DMS 273 treated with DMSO at 0.1 percent for 48 hours (cell line): ENCODE measurements at places on chromosomes 12 and 14.

DNA sequence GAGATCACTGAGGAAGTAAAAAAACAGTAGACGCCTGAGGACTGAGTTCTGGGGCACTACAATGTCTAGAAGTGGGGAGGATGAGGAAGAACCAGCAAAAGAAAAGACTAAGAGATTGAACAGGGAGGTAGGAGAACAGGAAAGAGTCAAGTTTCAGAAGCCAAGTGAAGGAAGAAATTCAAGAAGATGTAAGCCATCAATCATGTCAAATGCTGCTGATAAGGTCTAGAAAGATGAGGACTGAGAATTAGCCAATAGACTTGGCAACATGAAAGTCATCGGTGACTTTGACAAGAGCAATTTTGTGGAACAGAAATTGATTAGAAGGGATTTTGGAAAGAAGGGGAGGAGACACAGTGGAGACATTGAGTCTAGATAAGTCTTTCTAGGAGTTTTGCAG is 54.8 kb upstream of the CRY1 start:
- no peak for DNase-seq

- no peak for DNase-seq
These were observed 9.4 kb upstream of the CCDC175 start for GRCh38 chr14:59585891-59586554.

GRCh38 chr12:69821032-69821455 is 4.0 kb upstream of the MYRFL start:
- DNase-seq = no peak

DNA sequence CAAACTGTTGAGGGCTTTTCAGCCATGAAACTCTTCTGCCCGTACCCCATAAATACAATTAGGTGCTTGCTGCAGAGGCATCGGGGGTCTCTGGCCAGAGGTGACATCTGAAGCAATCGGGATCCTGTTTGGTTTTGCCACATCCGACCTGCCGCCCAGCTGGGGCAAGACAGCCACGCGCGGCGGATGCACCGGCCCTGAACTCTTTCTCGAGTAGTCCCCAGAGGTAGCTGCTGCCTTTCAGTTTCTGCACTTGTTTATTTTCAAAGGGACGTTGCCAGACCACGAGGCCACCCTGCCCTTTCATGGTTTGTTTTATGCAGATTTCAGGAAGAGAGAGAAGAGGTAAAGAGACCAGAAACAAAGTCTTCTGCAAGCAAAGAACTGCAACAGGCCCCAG is 10.6 kb upstream of the MLXIP start:
- no peak for DNase-seq

GRCh38 chr12:107662484-107662883 is 23.1 kb upstream of the PWP1 start:
- no peak for DNase-seq

DNA sequence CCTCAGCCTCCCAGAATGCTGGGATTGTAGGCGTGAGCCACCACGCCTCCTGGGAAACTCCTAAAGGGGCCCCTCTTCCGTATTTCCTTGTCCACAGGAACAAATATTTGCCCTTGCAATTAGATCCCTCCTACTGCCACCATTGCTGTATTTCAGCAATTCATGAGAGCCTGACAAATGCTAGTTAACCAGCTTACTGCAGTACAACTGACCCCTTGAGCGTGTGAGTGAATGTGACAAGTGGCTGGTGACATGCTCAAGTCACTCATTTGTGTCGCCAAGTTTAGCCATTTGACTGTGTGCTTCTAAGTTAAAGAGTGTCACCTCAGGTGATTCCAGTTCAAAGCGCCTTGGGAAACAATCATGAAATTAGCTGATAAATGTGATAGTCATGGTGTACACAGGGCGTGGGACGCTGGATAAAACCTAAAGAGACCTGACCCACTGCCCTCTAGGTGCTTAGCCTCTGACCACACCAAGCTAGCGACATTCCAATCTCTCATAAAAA is 56.1 kb upstream of the MAP1LC3B2 start:
- DNase-seq = no peak

DNA sequence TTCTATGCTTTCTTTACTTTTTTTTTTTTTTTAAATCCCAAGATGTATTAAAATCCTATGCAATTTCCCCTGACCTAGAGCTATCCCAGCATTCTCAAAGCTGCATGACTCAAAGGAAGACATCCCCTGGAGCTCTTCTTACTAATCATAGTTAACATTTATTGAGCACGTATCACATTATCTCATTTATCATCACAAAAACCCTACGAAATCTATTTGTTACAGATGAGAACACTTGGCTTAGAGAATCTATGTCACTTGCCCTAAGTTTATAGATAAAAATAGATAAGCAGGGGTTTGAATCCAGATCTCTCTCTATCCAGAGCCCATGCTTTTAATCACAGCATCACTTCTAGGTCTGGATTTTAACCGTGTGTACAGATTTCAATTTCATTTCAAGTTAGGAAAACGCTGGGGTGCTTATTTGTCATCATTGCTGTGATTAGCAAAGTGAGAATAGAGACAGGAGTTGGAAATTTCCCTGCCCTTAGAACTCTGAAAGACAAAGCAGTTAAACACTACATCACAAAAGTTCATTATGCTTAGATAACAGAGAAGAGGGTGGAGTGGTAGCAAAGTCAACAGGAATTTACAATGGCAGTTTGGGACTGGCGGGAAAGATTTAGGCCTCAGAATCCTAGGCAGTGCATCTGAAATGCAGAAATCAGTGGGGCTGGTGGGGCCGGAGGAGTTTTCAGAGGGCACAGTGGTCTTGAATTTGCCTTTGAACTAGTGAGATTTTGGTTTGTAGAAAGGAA is 177.7 kb upstream of the FRMD6 start:
- DNase-seq = no peak

- no peak for DNase-seq
These were observed 244.1 kb downstream of the FBXL14 start for GRCh38 chr12:1350055-1350933.

DNA sequence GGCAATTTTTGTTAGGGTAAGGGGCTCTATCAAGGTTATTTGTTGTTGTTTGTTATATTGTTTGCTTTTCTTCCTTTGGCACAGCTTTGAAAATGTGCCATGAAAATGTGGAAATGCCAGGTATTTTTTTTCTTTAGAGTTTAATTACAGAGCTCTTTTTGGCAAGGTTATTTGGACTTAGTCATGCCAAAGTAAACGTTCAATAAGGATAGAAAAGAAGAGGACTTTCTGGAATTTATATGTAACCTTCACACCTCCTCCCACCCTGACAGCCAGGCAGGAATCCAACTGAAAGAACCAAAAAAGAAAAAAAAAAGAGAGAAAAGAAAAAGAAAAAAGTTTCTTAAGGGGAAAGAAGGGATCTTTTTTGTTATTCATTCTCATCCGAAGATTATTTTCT is 217.8 kb downstream of the KITLG start:
- no peak for DNase-seq

DNA sequence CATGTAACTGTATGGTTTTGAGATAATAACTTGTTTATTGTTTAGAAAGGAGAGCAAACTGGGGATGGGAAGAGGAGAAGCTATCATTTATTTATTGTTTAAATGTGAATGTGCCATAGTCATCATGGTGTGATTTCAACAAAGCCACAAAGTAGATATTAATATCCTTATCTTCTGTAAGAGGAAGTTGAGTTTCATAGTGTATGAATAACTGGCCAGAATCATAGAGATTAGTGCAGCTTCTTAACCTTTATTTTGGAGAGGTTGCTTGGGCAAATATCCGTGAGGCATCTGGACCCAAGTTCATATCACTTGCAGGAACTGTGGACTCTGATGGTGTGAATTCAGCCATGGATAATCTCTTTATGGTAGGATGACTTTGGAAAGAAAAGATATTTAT is 26.8 kb upstream of the LYZ start:
- DNase-seq = no peak

- no peak for DNase-seq
These were observed 12.1 kb downstream of the RITA1 start for GRCh38 chr12:113197518-113198077.

- DNase-seq = no peak
These were observed 228.5 kb downstream of the VRK1 start for GRCh38 chr14:97025722-97026121.

GRCh38 chr12:70598467-70599193 is 38.6 kb downstream of the PTPRB start:
- no peak for DNase-seq

DNA sequence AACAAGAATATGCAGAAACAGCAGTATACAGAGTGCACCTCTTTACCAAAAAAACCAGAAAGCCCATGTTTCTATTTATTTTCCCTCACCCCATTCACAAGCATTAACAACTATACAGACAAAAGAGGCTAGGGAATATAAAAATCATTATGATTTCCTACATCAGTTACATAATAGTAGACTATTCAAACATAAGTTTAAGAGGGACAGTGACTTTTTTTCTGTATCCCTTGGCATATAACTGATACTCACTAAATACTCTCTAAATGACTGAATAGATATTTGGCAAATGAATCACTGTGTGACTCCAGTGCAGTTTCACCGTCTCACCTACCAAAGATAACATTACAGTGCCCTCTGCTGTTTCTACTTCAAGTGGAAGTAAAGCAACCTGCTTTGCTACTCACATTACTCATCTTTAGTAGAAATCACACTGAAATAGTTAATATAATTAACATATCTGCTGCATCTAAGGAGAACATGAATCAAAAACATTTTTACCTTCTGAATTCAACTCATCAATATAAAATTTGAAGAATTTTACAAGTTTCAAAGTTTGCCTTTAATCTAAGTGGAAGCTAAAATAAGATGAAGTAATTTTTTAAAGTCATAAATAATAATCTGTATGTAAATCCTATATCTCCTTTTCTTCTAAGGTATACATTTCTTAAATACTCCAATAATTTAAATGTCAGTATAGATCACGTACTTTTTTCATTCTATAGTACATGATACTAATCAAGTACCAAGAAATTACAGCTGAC is 103.8 kb downstream of the OSBPL8 start:
- no peak for DNase-seq

DNA sequence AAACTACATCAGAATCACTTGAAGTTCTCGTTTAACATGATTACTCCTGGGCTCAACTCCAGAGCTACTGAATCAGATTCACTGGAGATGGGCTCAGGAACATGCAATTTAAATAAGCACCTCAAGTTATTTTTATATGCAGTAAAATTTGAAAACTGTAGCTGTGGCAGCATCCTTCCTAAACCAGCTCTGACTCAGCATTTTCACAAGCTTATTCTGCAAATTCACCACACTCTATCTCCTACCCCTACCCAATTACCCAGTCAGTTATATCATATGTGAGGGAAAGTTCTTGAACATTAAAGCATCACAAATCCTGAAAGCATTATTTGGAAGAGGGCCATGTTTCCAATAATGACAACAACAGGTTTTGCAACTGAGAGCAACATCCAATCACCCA is 24.2 kb upstream of the LRRC9 start:
- no peak for DNase-seq

DNA sequence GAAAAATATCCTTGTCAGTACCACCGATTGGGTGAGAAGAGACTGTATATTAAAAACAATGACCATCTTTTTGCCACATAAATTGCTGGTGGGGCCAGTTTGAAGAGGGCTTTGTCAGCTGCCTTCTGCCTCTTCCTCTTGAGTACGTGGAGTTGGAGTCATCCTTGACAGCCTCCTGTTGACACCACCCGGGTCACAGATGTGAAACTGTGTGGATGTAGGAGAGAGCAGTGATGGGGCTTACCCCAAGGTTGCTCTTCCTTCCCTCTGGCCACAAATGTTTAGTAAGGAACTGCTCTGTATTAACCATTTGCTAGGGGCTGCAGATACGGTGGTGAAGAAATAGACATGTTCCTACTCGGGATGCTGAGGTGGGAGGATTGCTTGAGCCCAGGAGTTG is 12.2 kb downstream of the PTPN11 start:
- DNase-seq = no peak

DNA sequence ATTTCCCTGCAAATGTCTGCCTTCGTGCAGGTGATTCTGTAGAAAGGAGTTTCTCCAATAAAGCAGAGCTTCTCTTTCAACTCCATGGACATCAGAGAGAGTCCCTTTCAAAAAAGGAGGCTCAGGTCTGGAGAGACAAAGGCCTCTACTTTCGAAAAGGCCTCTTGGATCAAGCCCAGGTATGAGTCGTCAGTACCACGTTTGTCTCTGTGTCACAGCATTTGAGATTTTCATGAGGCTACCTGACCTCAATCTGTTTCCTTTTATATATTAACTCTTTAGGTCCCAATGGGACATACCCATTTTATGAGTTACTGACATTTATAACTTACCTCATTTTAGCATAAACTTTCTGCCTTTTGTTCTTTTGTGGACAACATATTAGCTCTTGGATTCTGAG is 290.8 kb downstream of the RPAP3 start:
- no peak for DNase-seq

GRCh38 chr14:94498215-94498614 is 11.1 kb downstream of the SERPINA12 start:
- no peak for DNase-seq

DNA sequence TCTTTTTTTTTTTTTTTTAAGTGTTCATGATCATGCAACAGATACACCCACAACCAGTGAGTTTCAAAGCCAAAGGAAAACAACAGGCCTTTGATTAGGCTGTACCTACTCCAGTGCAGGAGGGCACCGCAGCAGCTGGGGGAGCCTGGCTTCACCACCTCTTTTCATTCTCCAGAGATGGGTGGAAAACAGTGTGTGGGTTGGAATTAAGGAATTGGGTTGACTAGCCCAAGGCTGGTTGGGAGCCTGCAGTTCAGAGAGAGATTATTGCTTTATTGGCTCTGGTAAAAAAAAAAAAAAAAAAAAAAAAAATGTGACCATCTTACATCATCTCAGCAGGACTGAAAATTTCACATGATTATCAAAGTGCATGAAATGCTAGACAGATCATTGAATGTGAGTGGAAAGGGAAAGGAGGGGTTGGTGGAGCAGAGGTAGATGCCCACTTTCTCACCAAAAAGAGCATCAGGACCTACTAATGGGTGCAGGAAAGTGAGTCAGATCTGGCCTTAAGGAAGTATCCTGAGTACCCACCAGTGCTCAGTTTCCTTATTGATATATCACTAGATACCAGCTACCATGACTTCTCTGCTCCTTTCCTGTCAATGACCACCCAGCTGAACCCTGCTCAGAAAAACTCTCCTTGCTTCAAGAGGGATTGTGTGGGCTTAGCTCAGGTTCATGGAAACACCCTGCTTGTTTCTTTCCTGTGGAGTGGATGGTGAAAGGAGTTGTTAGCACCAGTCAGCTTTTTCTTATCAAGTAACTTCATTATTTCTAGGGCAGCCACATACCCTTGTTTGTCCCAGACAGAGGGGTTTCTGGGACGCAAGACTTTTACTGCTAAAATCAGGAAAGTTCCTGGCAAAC is 54.8 kb upstream of the DYRK2 start:
- DNase-seq = no peak

- DNase-seq = no peak
These were observed 22.9 kb downstream of the DICER1 start for GRCh38 chr14:95134304-95134933.

GRCh38 chr14:60686865-60687264 is 37.3 kb downstream of the SIX4 start:
- no peak for DNase-seq

- no peak for DNase-seq
These were observed 953.8 kb downstream of the TRHDE start for GRCh38 chr12:73225941-73226340.

- DNase-seq = no peak
These were observed 61.4 kb downstream of the SEL1L start for GRCh38 chr14:81472096-81472800.

- no peak for DNase-seq
These were observed 25.1 kb downstream of the ADGRD1 start for GRCh38 chr12:130978785-130979184.

GRCh38 chr12:26773313-26774104 is 59.5 kb downstream of the ITPR2 start:
- DNase-seq = no peak
